ENCODE measurements at places on chromosomes 13 and 19.

DNA sequence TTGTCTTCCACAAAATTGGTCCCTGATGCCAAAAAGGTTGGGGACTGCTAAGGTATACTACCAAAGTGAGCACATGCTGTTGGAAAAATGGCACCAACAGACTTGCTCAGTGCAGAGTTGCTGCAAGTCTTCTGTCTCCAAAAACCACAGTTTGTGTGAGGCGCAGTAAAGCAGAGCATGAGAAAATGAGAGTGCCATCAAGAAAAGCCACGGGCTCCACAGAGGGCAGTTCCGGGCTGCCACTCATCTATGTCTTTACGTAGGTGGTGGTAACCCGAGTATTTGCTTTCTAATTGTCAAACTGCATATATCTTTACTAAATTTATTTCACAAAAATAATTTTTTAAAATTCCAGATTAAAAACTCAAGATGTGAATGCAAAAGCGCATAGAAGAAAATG lies 123.8 kb downstream of the RNF17 start:
- DNase-seq = no peak

- no peak for DNase-seq
These were observed 16.0 kb downstream of the ALOX5AP start for GRCh38 chr13:30751183-30751933.

DNA sequence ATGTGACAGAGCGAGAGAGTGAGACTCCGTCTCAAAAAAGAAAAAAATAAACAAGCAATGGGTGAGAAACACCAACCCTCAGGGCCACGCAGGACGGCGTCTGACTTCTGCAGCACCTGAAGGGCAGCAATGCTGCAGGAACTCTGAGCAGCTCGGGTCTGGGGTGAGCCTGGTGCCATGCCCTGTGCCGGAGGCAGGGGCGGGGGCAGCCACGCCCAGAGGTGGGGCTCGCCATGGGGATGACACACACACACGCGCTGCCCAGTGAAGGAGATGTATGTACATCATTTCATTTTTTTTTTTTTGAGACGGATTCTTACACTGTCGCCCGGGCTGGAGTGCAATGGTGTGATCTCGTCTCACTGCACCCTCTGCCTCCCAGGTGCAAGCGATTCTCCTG lies 24.3 kb downstream of the GPX4 start:
- DNase-seq = no peak

- DNase-seq = no peak
These were observed 955.5 kb upstream of the PCDH9 start for GRCh38 chr13:68185444-68186141.

DNA sequence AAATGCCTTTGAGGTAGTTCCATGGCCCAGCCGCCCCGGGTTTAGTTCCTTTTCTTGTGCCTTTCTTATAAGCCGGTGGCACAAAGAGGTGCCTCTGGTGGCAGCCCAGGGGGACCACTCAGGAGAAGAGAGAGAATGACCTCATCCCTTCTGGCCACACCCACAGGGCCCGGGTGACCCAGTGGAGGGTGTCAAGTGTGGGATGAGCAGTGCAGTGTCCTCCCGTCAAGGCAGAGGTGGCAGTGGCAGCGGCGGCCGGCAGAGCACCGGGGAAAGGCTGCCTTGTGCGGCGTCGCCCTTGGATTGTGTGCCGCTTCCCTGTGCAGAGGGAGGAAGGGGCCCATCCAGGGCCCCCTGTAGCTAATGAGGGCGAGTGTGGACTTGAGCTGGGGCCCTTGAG lies 47.9 kb downstream of the KDM4B start:
- no peak for DNase-seq

DNA sequence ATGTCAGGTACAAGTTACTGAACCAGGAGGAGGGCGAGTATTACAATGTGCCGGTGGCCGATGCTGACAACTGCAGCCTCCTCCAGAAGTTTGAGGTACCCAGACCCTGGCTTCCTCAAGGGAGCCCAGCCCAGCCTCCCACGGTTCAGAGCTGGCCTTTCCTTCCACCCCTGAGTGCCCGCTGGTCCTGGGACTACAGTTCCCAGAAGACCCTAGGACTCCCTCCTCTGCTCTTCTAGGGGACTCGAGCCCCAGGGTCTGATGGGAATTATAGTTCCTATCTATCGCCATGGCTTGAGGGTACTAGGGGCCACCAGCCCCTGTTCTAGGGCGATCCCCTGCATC lies 11.0 kb downstream of the PRKCG start:
- no peak for DNase-seq

- DNase-seq = no peak
These were observed 12.7 kb upstream of the LILRA5 start for GRCh38 chr19:54325631-54326030.

GRCh38 chr13:98890186-98890585 lies 87.7 kb downstream of the DOCK9 start:
- DNase-seq = no peak

DNA sequence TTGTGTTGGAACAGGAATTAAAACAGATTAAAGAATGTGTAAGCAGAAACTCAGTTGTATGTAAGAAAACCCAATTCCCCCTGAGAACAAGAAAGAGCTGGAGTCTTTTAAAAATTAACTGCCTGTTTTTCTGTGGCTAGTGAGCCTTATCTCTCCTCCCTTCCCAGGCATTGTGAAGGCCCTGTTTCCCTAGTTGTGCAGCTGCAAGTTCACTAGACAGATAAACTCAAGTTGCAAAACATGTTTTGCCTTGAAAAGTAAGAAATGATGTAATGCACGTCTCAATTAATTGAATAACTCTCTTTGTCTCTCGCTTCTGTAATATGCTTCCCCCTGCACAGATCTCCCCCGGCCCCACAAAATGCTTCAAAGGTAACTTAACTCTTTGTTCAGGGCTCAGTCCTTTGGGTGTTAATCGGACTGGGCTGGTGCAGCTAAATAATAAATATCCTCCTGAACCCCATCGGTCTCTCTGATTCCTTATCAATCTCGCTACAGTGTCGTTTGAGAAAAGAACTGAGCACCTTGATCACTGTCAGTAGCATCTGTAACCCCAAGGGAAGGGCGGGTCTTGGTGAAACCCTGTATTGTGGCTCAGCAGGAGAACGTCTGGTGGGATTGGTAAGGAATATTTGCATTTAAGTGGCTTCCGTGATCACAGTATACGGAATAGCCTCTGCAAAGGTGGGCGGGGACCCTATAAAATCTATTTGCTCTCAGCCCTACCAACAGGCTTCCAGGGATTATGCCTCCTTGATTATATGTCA lies 1.6 kb upstream of the ZNF556 start:
- no peak for DNase-seq

DNA sequence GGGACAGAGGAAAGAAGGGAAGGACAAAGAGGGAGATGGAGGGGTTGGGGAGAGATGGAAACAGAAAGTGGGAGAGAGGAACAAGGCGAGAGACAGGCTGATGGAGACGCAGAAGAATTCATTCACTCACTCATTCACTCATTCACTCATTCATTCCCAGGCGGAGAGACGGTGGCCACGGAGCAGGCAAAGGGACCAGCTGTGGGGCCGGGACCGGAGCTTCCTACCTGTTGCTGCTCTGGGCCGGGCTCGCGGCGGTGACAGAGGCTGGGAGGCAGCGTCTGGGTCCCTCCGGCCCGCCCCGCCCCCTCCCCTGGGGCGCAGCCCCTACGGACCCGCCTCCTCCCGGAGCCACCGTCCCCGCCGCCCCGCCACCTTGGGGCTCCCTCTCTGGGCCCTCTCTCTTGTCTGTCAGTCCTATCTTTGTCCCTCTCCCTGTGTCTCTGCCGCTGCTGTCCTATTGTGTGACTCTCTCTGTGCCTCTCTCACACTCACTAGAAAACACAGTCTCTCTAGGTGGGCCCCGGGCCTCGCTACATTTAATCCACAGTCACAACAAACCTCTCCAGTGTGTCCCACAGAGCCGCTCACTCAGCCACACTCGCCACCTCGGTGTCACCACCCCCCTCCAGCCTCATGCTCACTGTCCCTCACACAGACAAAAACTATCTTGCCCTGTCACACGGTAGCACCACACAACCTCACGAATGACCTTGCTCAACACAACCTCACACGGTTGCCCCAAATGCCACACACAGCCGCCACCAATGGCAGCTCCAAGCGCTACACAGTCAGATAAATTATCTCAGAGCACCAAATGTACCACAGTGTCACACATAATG lies at the start of gene GNG8:
Gene GNG8, minus strand, starts transcription at position 283 of the 842 bp plus-strand sequence. CDS start 1,520 bp downstream, outside the sequence.
- DNase-seq = no peak

DNA sequence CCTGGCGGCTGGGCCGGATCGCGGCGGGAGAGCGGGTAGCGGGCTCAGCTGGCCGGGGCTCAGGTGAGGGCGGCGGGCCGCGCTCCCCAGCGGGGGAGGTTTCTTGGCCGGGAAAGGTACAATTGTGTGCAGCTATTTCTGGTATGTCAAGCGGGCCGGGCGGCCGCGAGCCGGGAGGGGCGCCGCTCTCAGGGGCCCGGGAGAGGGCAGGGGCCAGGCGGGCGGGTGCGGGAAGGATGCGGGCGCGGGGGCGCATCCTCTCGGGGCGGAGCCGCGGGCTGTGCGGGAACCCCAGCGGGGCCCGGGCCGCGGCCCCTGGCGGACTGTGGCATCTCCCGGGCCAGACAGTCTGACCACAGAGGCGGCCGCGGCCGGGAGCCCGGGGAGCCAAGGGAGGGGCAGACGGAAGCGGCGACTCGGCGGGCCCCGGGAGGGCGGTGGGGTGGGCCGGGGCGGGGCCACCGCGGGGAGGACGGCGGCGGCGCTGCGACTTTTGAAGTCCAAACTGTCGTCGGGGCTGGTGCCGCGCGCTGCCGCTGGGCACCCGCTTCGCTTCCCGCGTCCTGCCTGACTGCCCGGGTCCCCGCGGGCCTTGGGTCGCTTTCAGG lies at the start of gene LMO7:
Gene LMO7, plus strand, starts transcription at position 503 of the 608 bp plus-strand sequence. CDS start 328 bp downstream, outside the sequence.
- DNase-seq = peak; percentile 10

DNA sequence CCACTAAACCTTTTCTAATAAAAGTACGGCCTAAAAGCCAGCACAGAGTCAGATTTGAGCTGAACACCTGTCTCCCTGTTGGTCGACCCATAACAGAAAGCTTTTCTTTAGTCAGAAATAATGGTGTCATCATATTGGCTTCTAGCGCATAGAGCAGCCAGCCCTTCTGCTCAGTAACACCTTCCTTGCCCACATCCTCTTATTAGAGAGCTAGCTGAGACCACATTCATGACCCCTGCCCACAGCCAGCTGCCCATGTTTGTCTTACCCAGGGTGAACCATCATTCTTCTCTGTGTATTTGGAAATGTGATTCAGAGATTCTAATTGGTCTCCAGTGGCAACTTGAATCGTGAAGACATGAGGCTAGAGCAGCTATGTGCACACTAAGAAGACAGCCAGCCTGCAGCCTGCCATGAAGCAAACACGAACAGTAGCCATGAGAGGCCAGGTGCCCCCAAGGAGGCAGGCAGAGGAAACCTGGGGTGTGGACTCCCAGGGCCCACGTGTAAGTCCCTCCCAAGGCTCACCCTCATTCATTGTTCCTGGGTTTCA lies 82.3 kb upstream of the PDCD5 start:
- no peak for DNase-seq
